ENCODE measurements at places on chromosomes 2 and 18. TPM values are rescaled to one million over a fixed set of nuclear protein-coding genes. Genes with fewer than 3 reads are reported as not detected.

Gene UGT1A5
- not detected for total RNA-seq

Gene SERPINB13
- total RNA-seq = not detected

DNA sequence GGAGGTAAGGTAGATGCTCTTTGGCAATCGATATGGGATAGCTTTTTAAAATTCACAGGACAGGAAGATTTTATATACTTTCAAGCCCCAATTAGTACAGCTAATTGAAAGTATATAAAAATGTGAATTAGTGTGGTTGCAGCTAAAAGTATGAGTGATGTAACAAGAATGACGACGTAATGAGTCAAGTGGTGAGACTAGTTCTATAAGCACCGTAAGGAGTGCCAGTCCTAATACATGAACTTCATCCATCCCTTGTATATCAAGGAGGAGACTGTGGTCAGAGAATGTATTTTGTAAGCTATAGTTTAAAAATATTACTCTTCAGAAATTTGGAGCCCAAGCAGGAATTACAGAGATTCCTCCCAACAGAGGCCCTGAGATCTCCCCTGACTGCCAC is 25.8 kb downstream of the DNAJC27 start:
- no peaks in the 10 kb centered on the region for H3K4me1 ChIP-seq
- H3K36me3 ChIP-seq = peaks cover 13% of the 10 kb centered on the region
- DNase-seq = no peak
- H3K27me3 ChIP-seq = no peaks in the 10 kb centered on the region
- H3K27ac ChIP-seq = no peak overlapping the region

DNA sequence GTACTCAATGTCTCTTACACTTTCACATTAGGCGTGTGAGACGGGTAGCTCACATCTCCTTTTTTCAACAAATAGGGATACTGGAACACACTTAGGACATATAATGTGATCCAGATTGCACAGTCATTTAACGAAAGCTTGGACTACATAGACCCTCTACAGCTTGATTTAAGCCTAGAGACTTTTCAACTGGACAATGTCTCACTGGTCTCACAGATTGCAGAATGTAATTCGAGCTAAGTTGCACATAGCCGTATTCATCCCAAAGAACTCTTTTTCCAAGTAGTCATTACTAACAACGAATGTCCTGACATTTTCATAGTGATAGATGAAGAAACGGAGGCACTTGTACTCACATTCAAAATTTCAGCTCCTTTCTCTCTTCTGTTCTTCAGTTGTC is 612.1 kb downstream of the ZEB2 start:
- H3K4me1 ChIP-seq = peaks cover 9% of the 10 kb centered on the region
- no peak overlapping the region for H3K4me3 ChIP-seq
- H3K27ac ChIP-seq = no peak overlapping the region
- no peak for DNase-seq

DNA sequence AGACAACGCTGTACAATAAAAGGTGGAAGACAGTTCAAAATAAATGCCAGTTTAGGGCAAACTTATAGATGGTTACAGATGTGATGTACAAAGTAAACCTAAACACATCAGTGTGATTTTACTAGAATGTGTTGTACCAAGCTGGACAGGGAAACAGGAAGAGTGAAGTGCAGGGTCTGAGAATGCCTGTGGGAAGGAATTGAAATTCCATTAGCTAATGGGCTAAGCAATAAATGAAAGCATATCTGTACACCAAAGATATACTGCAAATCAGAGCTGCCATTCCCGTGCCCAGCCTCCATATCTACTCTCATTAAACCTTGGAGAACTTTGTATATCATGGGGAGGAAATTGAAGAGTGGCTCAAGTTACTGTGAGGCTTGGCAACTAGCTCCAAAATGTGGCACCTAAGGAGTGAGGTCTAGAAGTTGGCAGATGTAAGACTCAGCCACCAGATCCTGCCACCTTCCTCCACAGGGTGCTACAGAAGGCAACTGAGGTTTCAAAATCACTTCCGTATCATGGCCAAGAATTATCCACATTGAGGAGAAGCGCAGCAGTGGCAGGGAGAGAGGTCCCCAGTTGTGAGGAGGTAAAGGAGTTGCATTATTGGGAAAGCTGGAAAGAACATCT is 277.8 kb downstream of the TCF4 start:
- no peak overlapping the region for H3K27ac ChIP-seq
- H3K4me1 ChIP-seq = no peaks in the 10 kb centered on the region
- H3K27me3 ChIP-seq = no peaks in the 10 kb centered on the region
- H3K4me3 ChIP-seq = no peak overlapping the region
- no peaks in the 10 kb centered on the region for H3K36me3 ChIP-seq

GRCh38 chr2:159326569-159327255 is 40.2 kb upstream of the WDSUB1 start:
- no peaks in the 10 kb centered on the region for H3K27me3 ChIP-seq
- H3K27ac ChIP-seq = no peak overlapping the region
- DNase-seq = no peak
- no peak overlapping the region for H3K4me3 ChIP-seq
- H3K36me3 ChIP-seq = peaks cover 7% of the 10 kb centered on the region

GRCh38 chr2:23624378-23624777 is 239.4 kb downstream of the KLHL29 start:
- H3K27me3 ChIP-seq = no peaks in the 10 kb centered on the region
- H3K4me1 ChIP-seq = no peaks in the 10 kb centered on the region
- no peak for DNase-seq
- H3K4me3 ChIP-seq = no peak overlapping the region

DNA sequence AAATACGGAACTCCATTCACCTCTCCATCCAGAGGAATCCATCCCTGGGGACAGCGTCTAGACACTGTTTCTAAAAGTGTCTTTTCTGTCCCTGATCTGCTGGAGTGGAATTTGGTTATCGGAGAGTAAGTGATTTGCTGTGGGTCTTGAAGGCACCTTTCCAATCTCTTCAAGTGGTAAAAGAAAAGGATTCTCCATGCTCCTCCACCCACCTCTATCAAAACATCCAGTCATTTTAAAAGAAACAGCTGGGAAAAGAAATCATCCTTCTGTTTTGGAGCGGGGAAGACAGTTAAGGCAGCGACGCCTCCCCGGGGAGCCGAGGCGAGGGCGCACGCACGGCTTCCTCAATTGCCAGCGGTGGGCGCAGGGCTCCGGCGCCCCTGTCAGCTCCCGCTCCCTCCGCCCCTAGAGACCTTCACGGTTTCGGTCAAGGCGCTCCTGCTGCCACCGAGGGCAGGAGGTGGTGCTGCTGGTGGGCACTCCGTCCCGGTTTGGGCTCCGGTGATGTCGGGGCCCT is 547 bp downstream of the SLC35F5 start:
- H3K4me1 ChIP-seq = peaks cover 28% of the 10 kb centered on the region
- no peaks in the 10 kb centered on the region for H3K27me3 ChIP-seq
- H3K27ac ChIP-seq = peak overlapping the region; percentile 100
- DNase-seq = peak; percentile 70

DNA sequence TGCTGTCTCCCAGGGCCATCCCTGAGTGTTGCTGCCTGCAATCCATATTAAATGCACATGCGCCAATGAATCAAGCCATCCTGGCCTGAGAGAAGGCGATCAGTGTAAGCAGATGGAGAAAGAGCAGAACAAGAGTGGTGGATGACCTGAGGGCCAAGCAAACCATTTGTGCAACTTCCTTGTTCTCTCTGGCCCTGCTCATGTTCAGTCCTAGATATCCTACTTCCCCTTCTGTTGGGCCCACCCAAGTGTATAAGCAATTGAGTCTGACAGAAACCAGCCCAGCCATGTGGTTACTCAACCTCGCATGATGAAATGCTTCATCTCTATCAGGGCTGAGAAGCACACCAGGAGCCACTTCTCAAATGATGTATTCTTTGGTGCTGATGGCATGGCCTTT is 383.1 kb upstream of the ID2 start:
- peaks cover 54% of the 10 kb centered on the region for H3K36me3 ChIP-seq
- peaks cover 5% of the 10 kb centered on the region for H3K27me3 ChIP-seq
- H3K27ac ChIP-seq = no peak overlapping the region
- peaks cover 55% of the 10 kb centered on the region for H3K4me1 ChIP-seq
- no peak for DNase-seq

Measured in activated CD8-positive, alpha-beta memory T cell treated with anti-CD3 and anti-CD28 coated beads, Interleukin-2, amount 10 ng/mL, durations not matched to agents 7 days and 5 days (primary cell).